ENCODE measurements at places on chromosomes 6 and 20.

GRCh38 chr6:5446362-5447075 is 185.2 kb downstream of the FARS2 start:
- DNase-seq: no peak

- DNase-seq: no peak
Measured at GRCh38 chr20:41621421-41621820, 3.2 kb upstream of the CHD6 start.

GRCh38 chr20:45937765-45938164 is 3.3 kb downstream of the PCIF1 start:
- DNase-seq: no peak

DNA sequence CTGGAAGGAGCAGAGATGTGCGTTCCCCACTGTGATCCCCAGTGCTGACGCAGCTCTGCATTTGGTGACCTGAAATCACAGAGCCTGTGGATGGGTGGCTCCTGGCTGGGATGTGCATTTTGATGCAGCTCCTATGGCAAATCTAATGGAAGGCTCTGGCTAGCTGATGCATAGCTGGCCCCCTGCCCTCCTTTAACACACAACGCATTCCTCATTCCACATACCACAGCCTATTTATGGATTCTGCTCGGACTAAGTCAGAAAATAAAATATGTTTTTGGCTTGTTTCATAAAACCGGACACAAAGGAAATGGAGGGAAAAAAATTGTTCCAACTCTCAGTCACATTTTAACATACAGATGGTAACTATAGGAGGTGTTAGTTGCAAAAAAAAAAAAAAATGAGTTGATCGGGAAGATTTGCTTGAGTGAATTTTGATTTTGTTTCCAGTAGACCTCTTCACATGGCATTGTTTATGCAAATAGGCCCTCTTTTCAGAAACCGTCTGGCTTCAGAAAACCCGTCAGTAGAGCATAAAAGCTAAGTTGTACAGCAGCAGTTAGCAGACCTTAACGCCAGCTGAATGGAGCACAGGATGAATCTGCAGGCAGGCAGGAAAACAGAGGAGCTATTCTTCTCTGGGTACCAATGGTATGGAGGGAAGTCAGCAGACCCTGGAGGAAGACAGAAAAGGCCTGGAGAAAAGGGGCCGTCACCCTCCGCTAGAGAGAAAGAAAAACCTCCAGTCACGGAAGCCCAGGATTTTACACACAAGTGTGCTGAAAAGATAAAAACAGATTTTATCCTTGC is 215.4 kb downstream of the HDGFL1 start:
- peak; percentile 99 for DNase-seq

DNA sequence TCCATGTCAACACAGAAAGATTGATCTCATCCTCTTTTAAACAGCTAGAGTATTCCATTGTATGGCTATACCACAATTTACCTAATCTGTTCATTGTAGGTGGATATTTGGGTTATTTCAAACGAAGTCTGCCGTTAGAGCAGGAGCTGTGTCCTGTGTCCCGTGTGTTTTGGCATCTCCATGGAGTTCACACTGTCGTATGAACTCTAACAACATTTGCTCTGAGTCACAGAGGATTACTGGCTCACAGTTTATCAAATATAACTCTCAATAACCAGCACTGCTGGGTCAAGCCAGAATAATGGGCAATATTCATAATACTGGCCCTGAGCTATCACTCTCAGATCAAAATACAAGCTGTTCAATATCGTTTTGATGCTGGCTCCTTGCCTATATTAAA is 16.4 kb downstream of the TRAM2 start:
- no peak for DNase-seq

DNA sequence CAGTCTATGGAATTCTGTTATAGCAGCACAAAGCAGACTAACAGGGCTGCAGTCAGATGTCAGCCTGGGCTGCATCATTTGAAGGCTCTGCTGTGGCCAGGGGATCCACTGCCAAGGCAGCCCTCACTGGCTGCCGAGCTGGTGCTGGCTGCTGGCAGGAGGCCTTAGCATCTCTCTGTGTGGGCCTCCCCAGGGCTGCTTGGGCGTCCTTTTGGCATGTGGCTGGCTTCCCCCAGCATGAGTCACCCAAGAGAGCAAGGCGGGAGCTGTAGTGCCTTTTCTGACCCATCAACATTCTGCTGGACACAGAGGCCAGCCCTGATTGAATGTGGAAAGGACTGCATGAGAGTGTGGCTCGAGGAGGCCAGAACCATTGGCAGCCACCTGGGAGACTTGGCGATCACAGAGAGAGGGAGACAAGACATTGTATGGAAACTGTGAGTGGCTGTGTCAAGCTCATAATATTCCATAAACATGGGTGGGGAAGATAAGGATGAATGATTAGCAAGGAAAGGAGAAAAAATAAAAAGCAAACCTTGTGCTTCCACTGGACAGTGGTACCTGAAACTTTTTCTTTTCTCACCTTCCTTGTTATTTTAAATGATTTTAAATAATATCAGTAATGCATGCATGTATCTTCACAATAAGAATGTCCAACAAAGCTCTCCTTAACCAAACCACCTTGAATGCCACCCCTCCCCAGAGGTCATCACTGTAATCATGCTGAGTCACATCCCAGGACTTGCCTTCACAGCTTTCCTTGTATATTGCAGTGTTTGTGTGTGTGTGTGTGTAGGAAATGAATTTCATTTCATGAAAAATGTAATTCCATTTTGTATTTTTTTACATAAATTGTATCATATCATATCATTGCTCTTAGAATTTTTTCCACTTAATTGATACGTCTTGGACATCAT is 55.0 kb upstream of the VSX1 start:
- DNase-seq: no peak

- DNase-seq: no peak
Measured at GRCh38 chr6:134119486-134119885, 67.1 kb upstream of the SLC2A12 start.

- DNase-seq: no peak
Measured at GRCh38 chr20:21982559-21982958, 277.1 kb downstream of the PAX1 start.

DNA sequence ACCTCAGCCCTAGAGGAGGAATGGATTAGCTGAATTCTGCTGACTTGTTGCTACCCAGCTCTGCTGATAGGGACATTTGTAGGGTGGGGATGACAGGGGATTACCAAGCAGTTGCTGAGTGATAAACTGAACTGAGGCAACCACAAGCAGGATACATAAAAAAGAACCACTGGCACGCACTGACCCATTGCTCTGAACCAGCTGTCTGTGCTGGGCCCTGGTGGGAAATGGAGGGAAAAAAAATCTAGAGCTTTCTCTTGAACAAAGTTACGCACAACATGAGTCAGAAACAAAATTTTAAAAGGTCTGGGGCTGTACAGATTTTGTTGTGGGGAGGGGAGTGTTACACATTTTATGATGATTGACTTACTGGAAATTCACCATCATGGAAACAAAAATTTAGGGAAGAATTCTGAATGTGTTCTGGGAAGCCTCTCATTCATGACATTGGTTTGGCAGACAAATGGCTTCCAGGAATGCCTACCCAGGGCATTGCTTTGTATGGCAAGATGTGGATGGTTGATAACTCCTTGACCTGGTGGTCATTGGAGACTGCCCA is 37.7 kb downstream of the FOXO3 start:
- DNase-seq: no peak

GRCh38 chr6:38021029-38021428 is 201.5 kb downstream of the ZFAND3 start:
- DNase-seq: no peak

DNA sequence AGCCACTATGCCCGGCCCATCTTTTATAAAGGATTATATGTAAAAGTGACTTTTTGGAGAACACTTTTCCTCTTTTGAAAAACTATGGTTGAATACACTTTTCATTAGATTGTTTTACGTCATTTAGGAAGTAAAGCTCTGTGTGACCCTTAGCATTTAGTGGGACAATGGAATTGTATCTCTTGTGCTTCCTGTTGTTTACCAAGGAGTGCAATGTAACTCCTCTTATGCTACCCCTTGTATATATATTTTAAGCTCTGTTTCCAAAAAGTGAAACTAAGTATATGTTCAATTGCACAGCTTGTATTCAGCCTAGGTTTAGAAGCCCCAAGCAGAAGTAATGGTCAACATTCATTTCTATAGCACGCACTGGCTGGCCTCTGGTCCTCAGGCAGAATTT is 183.1 kb upstream of the CITED2 start:
- DNase-seq: no peak

GRCh38 chr6:75374961-75375400 is 90.4 kb upstream of the TMEM30A start:
- peak; percentile 12 for DNase-seq

GRCh38 chr6:87762116-87762515 is 60.1 kb upstream of the AKIRIN2 start:
- DNase-seq: no peak

DNA sequence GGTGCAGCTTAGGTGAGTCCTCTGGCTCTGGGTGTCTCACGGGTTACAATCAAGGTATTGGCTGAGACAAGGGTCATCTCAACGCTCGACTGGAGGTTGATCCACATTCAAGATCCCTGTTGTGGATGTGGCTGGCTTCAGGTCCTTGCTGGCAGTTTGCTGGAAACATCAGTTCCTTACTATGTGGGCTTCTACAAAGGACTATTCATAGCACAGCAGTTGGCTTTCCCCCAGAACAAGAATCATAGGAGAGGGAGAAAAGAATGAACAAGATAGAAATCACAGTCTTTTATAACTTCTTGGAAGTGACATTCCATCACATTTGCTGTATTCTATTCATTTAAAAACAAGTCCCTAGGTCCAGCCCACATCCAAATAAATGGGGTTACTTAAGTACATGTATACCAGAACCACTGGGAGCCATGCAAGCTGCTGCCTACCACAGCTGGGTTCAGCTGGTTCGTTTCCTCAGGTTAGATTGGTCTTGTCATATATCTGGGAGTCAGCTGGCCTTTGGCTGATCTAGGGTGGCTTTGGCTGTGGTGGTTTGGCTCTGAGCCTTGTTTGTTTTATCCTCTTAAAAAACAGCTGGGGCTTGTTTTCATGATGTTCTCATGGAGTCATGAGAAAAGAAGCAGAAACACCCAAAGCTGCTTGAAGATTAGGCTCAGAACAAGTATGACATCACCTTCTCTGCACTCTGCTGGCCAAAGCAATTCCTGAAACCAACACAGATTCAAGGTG is 433.2 kb upstream of the SPTLC3 start:
- no peak for DNase-seq

- DNase-seq: no peak
Measured at GRCh38 chr20:6014957-6015356, 38.9 kb downstream of the LRRN4 start.

- no peak for DNase-seq
Measured at GRCh38 chr6:138371452-138371711, 6.3 kb upstream of the SMIM28 start.

DNA sequence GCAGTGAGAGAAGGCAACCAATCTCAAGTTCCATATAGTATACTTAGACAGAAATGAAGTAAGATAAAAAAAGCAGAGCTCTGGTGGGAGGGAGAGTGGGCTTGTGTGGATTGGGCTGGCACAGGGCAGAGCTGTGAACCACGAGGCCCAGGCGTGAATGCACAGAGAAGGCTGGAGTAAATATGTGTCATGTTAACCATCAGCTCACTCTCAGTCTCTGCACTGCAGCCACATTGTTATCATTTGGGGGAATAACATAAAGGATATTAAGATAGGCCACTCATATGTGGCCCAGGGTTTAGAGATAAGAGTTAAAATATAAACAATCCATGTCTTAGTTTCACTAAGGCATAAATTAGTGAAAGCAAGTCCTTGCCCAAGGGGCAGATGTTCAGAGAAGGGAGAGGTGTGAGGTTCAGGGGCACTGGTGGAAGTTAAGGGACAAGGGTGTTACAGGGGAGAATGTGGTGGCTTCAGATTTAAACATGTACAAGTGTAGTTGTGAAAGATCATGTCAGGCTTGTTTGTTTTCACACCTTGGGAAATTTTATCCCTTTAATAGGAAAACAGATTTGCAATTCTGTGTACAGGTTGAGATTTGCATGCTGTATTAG is 14.4 kb downstream of the GMPR start:
- no peak for DNase-seq

DNA sequence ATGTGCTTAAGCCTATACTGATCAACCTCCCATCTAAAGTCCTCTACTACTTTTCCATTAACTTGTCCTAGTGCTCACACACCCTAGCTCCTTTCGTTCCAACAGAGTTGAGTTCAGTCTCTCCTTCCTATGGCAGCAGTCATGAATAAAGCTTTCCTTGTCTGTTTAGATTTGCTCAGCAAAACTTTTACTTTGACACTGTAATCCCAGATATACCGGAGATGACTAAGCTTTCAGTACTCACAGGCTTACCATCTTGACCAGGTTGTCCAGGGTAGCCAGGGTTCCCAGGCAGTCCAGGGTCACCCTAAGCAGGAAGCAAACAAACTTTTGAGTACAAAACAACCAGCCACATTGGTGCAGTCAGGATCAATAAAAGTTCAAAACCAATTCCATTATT is 90.7 kb downstream of the COL21A1 start:
- DNase-seq: no peak

GRCh38 chr20:50541606-50542041 is 31.4 kb downstream of the PTPN1 start:
- DNase-seq: no peak

- peak; percentile 25 for DNase-seq
Measured at GRCh38 chr20:40414843-40415615, 274.0 kb downstream of the MAFB start.

- peak; percentile 73 for DNase-seq
Measured at GRCh38 chr6:16184129-16184528, 54.3 kb upstream of the GMPR start.

DNA sequence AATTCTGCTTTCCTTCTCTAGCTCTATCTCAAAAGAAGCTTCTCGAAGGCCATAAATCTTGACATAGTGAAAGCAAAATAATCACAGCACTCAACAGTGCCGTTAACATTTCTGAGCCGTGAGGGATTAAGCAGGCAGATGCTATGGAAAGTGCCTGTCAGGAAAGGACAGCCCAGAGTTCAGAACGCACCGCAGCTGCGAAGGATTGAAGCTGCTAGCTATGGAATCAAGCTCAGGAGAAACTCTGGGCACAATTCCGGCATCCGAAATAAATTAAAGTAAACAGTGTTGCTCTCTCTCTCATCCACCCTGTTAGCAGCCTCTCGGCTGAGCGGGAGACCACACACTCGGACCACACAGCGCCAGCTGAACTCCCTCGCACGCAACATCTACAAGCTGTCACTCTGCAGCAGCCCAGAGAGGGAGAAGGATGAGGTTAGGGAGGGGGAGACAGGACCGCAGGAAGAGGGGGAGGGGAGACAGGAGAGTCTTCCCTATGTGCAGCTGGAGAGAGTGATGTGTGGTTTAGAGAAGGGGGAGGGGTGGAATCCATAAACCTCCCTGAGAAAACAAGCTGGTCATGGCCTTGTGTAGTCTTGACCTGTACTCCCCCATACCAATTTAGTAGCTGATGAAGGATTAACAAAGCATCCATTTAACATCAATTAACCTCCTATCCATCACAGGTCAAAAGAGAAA is 9.0 kb downstream of the EXOC2 start:
- peak; percentile 79 for DNase-seq

All from NCI-H526 (cell line).